COR-L47 (cell line): ENCODE measurements at places on chromosomes 13 and 19.

GRCh38 chr19:47266401-47266941 lies 8.2 kb upstream of the INAFM1 start:
- DNase-seq, result no peak

- DNase-seq, result no peak
These were observed 30.3 kb upstream of the SEMA6B start for GRCh38 chr19:4589579-4590410.

- peak; percentile 12 for DNase-seq
These were observed 144.5 kb upstream of the ZNF536 start for GRCh38 chr19:30227661-30228112.

DNA sequence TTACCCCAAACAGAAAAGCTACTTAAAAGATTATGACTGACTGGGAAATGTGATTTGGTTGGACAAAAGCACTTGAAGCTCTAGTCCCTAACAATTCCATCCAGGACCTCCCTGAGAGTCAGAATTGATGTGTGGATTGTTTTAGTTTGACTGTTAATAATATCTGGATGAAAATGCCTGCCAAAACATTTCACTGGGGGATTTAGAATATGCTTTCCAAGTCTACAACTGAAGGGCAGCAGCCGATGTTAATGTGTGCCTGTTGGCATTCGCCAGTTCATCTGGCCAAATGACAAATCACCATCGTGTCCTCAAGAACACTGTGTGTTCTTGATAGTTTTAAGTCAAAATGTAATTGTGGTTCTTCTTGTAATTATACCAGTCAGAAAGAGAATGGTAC lies 76.0 kb upstream of the TSC22D1 start:
- DNase-seq, result no peak

DNA sequence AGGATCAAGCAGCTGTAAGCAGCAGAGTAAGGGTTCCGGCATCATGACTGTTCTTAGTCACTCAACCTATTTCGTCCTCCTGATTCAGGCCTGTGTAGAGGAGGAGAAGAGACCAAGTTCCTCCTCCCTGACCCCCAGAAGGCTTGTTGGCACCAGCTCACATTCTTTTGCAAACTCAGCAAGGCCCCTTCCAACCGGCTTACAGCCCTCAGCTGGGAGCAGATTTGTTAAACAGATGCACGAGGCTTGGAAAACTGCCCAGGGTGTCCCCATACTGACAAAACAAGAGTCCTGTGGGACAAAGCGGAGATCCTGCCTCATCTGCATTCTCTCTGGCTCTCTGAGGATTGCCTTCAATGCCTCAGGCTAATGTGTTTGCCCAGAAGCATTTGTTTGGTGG lies 113.2 kb upstream of the SOX21 start:
- peak; percentile 73 for DNase-seq

- no peak for DNase-seq
These were observed 85.9 kb downstream of the KDM4B start for GRCh38 chr19:5054551-5055456.

- DNase-seq, result no peak
These were observed 108.0 kb downstream of the URI1 start for GRCh38 chr19:30049846-30050667.

DNA sequence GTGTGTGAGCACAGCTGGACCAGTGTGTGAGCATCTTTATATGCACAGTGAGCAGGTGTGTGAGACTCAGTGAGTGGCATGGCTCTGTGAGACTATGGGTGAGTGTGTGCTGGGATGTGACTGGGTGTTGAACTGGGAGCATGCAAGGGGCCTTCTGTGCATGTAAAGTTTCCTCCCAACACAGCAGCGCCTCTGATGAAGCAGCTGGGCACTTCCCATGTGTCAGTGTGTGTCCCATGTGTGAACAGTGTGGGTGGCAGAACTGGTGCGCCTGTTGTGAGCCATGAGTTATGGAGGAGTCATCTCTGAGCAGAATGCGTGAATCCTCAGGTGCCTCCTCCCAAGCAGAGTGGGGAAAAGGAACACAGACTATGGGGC lies 24.1 kb downstream of the LGALS16 start:
- DNase-seq, result no peak

DNA sequence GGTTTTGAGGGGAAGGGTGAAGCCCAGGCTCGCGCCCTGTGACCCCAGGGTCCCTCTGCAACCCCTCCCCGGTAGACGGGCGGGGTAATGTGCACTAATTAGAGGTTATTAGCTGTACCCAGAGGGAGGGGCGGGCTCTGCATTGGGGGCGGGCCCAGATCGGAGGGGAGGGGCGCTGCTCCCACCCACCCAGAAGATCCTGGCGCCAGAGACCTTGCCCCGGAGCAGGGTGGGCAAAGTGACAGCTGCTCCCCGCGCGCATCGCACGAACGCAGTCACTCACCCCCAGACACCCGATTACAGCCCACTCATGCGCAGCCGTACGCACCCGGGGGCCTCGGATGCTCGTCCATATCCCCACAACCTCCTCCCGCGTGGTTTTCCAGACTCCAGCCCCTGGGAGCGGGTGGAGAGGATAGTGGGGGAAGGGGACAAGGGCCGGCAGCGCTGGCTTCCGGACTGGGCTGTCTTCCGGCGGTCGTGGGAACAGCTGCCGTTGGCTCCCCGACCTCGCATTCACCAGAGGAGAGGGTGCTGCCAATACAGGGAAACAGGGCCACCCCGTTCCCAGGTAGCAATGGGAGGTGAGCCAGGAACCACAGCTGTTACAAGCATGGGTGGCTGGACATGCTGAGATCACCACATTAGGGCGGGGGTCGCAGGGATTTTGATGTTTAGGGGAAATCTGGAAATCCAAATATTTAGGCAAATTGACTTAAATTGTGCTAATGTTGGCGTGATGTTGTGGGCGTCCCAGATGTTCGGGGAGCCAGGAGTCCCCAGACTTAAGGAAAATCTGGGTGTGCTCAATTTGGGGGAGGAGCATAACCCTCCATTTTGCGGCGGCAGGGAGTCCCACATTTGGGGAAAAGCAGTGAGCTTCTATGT lies 2.9 kb upstream of the HOOK2 start:
- peak; percentile 85 for DNase-seq

DNA sequence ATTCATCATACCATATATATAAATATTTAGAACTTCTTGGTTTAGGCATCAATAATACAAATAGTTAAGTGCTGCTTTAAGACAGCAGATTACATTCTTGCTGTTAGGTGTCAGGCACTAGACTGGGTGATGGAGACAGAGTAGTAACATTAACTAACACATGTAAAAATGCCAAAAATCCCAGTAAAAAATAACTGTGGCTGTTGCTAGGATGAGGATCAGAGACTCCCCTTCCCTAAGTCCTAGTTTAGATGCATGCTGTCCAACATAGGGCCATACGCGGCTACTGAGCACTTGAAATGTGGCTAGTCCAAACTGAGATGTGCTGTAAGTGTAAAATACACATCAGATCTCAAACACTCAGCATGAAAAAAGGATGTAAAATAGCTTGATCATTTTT lies 94.7 kb downstream of the CDADC1 start:
- DNase-seq, result no peak

DNA sequence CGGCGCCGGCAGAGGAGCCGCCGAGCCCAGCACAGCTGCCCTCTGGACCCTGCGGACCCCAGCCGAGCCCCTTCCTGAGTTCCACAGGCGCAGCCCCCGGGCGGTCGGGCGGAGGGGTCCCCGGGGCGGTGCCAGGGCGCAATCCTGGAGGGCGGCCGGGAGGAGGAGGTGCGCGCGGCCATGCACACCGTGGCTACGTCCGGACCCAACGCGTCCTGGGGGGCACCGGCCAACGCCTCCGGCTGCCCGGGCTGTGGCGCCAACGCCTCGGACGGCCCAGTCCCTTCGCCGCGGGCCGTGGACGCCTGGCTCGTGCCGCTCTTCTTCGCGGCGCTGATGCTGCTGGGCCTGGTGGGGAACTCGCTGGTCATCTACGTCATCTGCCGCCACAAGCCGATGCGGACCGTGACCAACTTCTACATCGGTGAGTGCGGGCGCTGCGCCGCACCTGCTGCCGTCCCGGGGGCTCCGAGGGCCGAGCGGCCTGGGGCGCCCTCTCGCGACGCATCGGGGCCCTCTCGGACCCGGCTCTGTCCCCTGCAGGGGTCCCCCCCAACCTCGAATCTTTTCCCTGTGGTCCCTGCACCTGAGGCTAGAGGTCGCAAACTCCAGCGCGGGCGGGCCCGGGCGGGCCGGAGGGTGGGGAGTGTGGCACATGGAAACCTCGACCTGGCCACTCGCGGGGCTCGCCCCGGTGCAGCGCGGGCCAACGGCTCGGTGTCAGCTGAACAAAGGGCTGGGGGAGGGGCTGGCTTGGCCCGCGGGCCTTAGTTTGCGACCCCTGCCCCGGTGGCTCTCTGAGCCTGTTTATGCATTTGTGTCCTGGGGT lies at the start of gene KISS1R:
KISS1R (plus strand) TSS at position 11 of the 829 bp plus-strand sequence; CDS start at position 181, 170 bp downstream.
- DNase-seq, result peak; percentile 79

DNA sequence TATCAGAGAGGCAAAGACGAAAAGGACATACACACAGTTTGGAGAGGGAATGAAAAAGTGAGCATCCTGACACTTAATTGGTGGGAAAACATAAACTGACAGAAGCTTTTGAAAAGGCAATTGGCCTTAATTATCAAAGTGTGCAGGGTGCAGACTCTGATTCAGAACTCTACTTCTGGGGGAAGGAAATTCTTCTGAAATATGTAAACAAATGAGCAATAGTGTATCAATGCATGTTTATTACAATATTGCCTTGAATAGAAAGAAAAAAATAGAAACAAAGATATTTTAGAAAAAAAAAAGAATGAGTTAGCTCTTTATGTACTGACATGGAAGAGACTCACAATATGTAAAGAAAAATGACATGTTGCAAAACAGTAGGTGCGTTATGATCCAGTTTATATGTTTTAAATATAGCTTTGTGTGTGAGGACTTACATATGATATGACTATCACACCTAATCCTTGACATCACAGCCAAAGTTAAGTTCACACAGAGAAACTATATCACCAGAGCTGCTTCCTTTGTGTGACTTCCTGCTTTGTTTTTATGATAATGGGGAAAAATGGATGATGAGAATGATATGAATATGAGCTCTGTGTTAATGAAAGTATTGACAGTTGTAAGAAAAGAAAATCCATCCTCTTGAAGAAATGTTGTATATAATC lies 182.4 kb downstream of the KCTD12 start:
- DNase-seq, result peak; percentile 14

GRCh38 chr13:70747262-70747661 lies 639.0 kb upstream of the KLHL1 start:
- DNase-seq, result no peak

- DNase-seq, result peak; percentile 47
These were observed 11.5 kb upstream of the CYP4F3 start for GRCh38 chr19:15629003-15629880.

DNA sequence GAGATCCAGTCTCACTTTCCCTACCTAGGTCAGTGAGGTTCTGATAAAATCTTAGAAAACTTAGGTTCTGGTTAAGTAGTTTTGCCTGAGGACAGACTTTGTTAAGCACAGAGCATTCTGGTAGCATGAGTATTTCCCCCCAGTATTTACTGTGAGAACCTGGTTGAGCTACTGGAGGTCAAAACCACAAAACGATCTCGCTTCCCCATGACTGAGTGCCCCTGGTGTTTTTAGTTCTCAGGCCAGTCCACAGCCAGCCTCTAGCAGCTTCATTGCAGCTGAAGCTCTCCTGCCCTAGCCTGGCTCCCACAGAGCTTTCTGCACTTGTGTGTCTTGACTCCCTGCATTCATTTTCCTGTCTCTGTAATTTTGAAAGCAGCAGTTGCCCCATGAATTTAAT lies 1138.2 kb downstream of the UQCRFS1 start:
- no peak for DNase-seq

DNA sequence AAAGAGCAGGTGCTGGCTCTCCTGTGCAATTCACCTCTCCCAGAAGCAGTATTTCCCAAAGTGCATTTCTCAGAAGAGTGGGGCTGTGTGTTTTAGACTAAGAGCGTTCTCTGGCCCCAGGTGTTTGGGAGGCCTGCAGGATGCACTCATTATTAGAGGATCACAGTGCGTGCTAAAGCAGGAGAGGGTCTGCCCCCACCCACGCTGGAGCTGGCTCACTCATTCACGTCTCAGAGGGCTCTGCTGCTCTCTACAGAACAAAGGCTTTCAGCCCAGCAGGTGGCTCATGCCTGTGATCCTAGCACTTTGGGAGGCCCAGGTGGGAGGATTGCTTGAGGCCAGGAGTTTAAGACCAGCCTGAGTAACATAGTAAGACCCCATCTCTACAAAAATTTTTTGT lies 756.7 kb downstream of the UQCRFS1 start:
- no peak for DNase-seq
